ENCODE measurements at places on chromosomes 6 and 20.

DNA sequence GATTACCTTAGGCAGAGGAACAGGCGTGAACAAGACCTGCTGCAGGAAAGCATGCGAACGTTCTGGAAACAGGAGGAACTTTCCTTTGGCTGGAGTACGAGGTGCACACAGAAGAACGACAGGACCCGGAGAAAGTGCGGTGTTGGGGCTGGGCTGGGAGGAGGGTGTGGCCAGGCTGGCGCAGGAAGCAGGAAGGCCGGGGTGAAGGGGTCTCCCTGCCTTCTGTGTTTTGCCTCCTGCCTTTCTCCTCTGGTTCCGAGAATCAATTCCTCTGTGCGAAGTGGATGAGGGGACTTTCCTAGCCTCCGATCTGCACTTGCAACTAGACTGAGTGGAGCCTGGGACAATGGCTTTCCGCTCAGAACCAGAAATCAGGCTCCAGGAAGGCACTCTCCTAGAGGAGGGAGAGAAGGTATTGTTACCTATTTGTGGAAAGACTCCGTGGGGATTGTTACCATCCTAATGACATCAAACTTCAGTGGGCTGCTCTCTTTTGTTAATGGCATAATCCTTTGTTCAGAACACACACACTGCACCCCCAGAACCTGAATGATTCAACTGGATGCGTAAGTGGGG lies 22.9 kb upstream of the PLEKHG1 start:
- DNase-seq: no peak

DNA sequence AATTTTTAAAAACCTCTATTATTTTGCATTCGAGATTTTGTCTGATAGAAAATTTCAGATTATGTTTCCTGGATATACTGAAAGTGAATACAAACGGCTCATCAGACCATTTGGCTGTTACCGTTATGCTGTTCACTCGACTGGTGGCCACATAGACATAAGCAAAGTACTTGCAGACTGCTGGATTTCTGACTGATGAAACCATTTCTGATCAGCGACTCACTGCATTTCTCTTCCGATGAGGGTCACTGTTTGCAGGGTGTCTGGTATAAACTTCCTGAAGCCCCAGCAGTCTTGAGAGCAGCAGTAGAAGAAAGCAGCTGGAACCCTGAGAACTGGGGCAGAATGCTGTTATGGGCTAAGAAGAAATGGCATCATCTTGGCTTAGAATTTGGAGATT lies 17.7 kb downstream of the SNX9 start:
- peak; percentile 66 for DNase-seq

GRCh38 chr6:12598919-12599318 lies 117.6 kb upstream of the PHACTR1 start:
- peak; percentile 46 for DNase-seq

GRCh38 chr6:145815309-145816274 lies 997 bp upstream of the FBXO30 start:
- DNase-seq: peak; percentile 74

DNA sequence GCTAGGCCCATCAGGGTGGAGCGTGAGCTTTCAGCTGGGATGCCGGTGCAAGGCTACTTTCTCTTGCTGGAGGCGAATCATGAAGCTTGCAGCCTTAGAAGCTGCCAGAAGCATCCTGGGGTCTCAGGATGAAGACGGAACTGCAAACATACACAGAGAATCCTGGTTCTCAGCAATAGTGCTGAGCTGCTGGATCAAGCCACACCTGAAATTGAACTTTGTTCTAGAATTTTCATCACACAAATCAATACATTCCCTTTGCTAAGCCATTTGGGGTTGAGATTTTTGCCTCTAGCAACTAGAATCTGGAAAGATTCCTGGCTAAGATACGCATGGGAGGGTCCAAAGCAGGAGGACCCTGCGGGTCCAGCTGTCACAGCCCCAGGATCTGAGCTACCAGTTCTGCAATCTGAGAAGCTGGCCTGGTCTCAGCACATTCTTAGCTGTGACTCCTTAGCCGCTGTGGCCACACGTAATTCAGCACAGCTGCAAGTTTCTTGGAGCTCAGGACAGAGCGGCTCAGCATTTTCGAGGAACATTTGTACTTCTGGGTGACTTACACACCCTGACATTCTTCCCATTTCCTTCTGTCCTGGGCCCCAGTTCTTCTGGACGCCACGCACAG lies 6.6 kb upstream of the ARFGAP1 start:
- no peak for DNase-seq

DNA sequence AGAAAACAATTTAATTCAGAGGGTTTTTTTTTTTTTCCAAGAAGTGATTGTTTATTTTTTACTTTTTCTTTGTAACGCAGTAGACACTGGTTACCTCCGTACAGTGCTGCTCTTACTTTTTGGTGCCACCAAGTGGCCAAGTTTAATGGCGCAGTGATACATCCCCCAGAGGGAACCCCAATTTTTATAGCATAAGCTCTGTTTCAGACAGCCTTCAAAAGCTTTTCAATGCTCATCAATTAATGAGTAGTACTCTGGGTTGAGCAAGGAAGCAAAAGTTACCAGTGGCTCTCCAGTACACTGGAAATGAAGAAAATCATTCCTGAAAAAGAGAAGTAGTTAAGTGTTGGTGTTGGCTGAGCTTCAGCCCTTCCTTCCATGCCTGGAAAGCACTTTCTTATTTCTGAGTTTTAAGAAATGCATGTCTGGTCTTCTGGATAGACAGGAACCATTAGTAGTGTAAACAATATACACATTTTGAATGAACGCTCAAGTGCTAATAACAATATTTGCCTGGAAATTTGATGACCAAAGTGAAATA lies 129.1 kb upstream of the SMLR1 start:
- DNase-seq: peak; percentile 59

- no peak for DNase-seq
Measured at GRCh38 chr20:32930181-32930580, 71.5 kb downstream of the EFCAB8 start.

DNA sequence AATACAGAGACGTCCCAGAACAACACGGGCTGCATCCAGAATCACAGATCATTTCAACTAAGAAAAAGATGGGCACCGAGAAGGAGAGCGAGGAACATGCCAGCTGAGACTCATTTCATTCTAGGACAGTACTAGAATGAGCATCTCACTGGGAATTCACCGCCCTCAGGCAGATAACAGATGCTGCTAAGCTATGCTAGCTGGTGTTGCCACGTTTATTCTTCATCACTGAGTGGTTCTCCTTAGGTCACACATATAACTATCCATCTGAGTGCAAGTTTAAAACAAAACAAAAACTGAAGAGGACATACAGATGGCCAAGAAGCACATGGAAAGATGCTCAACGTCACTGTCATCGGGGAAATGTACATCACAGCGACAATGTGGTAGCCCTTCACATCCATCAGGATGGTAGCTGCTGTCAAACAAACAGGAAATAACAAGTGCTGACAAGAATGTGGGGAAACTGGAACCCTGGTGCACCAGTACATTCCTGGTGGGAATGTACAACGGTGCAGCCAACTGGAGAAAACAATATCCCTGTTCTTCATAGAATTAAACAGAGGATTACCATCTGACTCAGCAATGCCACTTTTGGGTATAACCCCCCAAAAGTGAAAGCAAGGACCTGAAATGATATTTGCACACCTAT lies 97.6 kb downstream of the SLC22A23 start:
- no peak for DNase-seq

GRCh38 chr6:37607944-37608343 lies 89.7 kb downstream of the MDGA1 start:
- no peak for DNase-seq

- no peak for DNase-seq
Measured at GRCh38 chr6:111737065-111737521, 131.4 kb upstream of the TRAF3IP2 start.

DNA sequence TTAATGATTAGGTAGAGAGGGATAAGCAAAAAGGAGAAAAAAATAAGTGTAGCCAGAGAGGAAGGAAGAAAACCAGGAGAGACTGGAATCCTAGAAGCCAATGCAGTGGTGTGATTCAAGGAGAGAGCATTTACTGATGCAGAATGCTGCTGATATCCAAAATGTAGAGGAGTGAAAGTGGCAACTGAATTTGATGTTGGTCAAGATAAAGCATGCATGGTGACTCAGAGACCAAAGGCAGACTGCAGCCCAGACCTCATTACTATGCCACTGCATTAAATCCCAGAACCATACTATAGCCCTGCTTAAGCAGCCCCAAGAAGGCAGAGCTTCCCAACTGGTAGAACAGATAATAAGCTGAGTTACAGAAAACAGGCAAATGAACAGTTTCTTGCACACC lies 15.8 kb downstream of the KLHL32 start:
- DNase-seq: no peak

DNA sequence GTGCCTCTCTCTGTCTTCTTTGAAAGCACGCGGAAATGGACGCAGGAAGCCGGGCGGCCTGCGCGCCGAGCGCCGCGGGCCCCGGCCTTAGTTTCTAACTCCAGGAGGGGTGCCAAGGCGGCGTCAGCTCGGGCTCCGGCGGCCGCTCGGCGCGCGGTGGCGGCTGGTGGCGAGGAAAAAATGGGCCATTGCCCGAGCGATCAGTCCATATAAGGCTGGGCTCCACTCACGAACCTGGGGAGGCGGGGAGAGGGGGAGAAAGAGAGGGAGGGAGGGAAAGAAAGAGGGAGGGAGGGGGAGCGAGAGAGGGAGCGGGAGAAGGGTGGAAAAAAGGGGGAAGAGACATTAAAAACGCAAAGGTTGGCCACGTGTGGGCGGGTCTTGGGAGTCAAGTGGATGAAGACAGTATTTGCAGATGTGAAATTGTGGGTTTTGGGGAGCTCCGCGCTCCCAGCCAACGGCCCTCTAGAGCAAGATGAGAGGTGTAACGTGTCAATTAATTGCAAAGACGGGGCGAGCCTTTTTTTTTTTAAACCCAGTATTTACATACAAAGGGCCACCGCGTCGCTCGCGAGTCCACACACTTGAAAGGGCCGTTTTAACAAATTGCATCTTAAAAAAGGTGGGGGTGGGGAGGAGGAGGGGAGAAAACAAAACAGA lies at the start of gene NKX2-2:
TSS of gene NKX2-2 (minus strand) at position 184 of the 660 bp plus-strand sequence. CDS start 395 bp downstream, outside the sequence.
- no peak for DNase-seq

DNA sequence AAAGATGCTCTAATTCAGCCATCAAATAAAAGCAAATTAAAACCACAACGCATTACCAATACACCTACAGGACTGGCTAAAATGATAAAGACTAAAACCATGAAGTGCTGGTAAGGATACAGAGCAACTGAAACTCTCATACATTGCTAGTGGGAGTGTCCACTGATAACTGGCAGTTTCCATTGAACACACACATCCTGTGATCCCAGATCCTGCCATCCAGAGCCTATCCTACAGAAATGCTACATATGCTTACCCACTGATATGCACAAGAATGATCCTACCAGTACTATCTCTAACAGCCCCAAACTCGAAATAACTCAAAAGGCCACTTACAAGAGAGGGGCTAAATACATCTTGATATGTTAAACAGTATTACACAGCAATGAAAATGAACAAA lies 81.0 kb downstream of the FYN start:
- no peak for DNase-seq

- DNase-seq: no peak
Measured at GRCh38 chr20:58514321-58515232, 622 bp downstream of the APCDD1L start.

- DNase-seq: peak; percentile 97
Measured at GRCh38 chr20:11891776-11892545, 25.7 kb upstream of the BTBD3 start.

GRCh38 chr6:129031051-129031599 lies 148.2 kb downstream of the LAMA2 start:
- no peak for DNase-seq

GRCh38 chr20:62978561-62978943 lies 26.0 kb downstream of the SLC17A9 start:
- no peak for DNase-seq

- DNase-seq: no peak
Measured at GRCh38 chr6:163756079-163756478, 341.6 kb downstream of the QKI start.

- no peak for DNase-seq
Measured at GRCh38 chr6:46715141-46715540, 20.0 kb downstream of the PLA2G7 start.

- no peak for DNase-seq
Measured at GRCh38 chr20:41428285-41428684, 61.7 kb upstream of the EMILIN3 start.

DNA sequence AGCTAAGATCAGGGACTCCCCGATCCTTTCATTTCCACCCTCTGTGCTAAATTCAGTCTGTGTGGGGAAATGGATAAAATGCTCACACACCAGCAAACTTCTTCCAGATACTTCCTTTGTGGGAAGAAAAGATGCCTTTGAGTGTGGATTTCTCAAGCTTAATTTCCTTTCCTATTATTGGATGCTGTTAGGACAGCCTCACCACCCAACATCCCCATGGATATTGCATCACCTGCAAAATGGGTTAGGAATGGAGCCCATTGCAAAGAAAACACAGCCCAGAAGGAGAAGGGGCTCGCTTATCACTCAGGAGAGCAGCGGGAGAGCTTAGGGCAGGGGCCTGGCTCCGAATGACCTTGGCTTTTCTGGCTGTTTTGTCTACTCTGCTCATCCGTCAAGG lies 272.2 kb downstream of the CDC5L start:
- no peak for DNase-seq

- DNase-seq: no peak
Measured at GRCh38 chr6:151239603-151240035, at the start of gene AKAP12. AKAP12 (plus strand) TSS chr6:151239967; CDS start chr6:151240563, 596 bp downstream.

DNA sequence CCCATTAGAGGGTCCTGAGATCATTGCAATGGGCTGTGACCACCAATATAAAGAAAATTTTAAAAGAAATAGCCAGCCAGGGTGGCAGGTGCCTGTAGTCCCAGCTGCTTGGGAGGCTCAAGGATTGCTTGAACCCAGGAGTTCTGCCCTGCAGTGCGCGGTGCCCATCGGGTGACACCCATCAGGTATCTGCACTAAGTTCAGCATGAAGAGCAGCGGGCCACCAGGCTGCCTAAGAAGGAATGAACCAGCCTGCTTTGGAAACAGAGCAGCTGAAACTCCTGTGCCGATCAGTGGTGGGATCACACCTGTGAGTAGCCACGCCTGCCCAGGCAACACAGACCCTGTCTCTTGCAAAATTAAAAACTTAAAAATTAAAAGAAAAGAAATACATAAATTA lies 102.5 kb upstream of the FOXC1 start:
- no peak for DNase-seq

DNA sequence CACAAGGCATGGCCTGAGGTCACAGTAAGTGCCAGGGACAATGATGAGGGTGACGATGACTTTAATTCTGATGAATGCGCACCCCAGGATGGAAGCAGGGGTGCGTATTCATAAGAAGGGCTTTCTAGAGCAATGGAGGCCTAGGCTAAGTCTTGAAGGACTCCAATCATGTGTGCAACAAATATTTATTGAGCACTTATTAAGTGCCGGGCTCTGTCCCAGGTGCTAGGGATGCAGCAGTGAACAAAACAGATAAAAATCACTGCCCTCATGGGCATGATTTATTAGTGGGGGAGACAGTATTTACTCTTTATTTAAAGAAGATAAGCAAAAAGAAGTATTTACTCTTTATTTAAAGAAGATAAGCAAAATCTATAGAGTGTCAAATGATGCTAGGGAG lies 198.2 kb upstream of the KCNG1 start:
- DNase-seq: no peak

Measured in NCI-H82 (cell line).